ENCODE measurements at places on chromosomes 3 and 15.

DNA sequence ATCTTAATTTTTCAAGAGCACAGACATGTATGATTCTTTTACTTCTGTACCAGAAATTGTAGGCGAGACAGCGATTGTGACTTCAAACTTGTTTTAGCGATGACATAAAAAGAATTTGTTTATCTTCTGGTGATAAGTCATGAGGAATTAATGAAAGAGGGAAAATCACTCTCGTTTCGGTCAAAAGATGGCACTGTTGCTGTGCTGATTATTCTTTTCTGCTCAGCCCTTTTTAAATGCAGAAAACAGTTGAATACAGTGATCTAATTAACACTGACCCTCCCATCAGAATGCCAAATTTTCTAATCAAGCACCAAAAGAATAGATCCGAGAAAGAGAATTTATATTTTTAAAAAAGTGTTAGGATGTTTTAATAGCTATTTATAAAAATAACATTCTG lies 52.6 kb downstream of the NSUN3 start:
- no peak for DNase-seq

DNA sequence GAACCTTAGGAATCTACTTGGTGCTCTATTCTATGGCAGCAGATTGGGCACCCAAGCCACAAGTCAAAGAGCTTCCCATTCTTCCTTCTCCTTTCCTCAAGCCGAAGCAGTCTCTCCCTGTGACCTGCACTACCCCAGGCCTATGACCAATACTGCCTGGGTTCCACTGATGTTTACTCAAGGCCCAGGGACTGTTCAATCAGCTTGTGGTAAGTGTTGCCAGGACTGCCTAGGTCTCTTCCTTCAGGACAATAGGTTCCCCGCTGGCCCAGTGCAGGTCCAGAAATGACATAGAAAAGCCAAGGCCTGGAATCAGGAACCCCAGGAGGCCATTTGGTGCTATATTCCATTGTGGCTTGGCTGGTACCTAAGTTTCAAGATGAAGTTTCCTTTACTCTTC lies 397.9 kb downstream of the ZIC4 start:
- no peak for DNase-seq

DNA sequence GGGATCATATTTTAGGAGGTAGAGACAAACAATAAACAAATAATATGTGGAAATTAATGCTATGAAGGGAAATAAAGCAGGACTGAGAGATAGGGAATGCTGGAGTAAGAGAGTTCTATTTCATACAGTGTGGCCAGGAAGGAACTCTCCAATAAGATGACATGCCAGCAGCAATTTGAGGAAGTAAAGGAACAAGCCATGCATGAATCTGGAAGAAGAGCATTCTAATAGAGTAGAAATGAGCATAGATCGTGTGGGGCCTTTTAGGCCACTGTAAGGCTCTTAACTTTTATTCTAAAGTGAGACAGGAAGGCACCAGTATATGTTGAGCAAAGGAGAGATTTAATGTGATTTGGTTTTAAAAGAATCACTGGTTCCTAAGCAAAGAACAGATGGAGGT lies 126.3 kb downstream of the DMXL2 start:
- DNase-seq = no peak

- no peak for DNase-seq
These were observed 213.7 kb downstream of the ALCAM start for GRCh38 chr3:105580296-105580965.

DNA sequence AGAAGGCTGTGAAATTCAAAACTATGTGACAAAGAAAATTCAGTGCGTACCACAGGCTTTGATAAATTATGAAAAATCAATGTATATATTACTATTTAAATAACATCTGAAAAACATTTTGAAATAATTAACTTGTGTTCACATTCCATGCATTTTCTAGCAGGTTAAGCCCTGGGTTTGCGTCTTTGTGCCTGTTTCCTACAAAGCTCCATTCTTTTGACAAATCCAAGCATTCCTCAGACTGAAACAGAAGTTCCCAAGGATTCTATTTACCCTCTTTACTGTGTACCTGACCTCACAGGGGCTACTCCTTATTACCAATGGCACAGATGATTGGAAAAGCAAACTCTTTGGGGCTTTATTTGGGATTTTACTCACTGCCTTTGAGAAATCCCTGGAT lies 1.9 kb downstream of the PAQR9 start:
- DNase-seq = no peak

- no peak for DNase-seq
These were observed 74.5 kb upstream of the CDAN1 start for GRCh38 chr15:42811433-42811832.

- peak; percentile 52 for DNase-seq
These were observed 62.0 kb downstream of the LMCD1 start for GRCh38 chr3:8563597-8563996.

DNA sequence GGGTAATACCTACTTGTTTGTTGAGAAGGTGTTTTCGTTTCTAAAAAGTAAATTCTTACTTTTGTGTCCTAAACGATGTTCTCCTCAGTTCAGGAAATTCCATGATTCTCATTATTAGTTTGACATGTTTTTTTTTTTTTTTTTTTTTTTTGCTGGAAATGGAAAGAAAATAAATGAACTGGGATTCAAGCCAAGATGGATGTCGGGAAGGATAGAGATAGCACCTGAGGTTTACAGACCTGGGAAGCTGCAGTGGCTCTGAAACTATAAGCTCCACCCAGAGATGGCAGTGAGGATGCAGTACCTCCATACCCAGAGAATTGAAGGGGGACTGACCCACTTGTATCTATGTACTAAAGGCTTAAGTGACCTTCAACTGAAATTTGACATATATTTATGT lies 334.6 kb upstream of the TGFBR2 start:
- DNase-seq = no peak

GRCh38 chr3:166444336-166444735 lies 607.1 kb upstream of the BCHE start:
- no peak for DNase-seq

GRCh38 chr3:183281126-183281797 lies 28.2 kb downstream of the B3GNT5 start:
- no peak for DNase-seq

GRCh38 chr15:63051156-63052066 lies 8.9 kb downstream of the TPM1 start:
- no peak for DNase-seq

- DNase-seq = no peak
These were observed 32.9 kb downstream of the PSTPIP1 start for GRCh38 chr15:77027697-77028450.

GRCh38 chr3:147653367-147653923 lies 244.3 kb downstream of the ZIC1 start:
- DNase-seq = no peak

DNA sequence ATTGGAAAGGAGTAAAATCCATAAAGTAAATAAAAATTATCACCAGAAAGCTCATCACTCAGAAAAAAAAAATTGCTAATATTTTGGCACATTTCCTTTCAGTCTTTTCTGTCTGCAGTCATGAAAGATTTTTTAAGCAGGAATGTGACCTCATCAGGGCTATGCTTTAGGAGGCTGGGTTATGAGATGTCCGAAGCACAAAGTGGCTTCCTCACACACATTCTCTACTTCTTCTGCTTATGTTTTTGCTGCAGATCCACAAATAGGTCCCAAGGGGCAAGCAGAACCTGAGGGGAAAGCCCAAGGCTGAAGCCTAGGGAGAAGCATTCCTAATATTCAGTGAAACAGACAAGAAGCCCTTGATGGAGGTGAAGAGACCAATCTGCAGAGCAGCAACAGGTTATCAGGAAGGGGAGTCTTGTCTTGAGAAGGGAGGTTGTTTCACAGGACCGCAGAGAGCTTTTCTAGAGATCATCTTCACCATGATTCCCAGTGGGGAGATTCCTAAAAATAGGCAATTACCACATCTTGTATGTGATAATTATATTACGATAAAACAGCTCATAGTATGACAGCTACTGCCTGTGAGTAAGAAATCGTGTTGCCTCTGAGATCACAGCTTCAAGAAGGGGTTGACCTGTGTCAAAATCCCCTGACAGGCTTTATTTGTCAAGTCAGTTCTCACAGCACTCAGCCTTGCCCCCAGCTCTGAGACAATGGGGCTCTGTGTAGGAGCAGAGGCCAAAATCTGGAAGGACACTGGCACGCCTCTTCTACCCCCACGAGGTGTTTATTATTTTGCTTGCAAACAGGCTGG lies 60.5 kb downstream of the IGF2BP2 start:
- no peak for DNase-seq

- no peak for DNase-seq
These were observed 412.3 kb downstream of the OXSM start for GRCh38 chr3:26202169-26202568.

- no peak for DNase-seq
These were observed 8.0 kb downstream of the GCSAM start for GRCh38 chr3:112124907-112125607.

GRCh38 chr15:69515926-69516325 lies 63.3 kb downstream of the RPLP1 start:
- no peak for DNase-seq

- no peak for DNase-seq
These were observed 21.3 kb upstream of the SCAANT1 start for GRCh38 chr3:63933459-63933858.

DNA sequence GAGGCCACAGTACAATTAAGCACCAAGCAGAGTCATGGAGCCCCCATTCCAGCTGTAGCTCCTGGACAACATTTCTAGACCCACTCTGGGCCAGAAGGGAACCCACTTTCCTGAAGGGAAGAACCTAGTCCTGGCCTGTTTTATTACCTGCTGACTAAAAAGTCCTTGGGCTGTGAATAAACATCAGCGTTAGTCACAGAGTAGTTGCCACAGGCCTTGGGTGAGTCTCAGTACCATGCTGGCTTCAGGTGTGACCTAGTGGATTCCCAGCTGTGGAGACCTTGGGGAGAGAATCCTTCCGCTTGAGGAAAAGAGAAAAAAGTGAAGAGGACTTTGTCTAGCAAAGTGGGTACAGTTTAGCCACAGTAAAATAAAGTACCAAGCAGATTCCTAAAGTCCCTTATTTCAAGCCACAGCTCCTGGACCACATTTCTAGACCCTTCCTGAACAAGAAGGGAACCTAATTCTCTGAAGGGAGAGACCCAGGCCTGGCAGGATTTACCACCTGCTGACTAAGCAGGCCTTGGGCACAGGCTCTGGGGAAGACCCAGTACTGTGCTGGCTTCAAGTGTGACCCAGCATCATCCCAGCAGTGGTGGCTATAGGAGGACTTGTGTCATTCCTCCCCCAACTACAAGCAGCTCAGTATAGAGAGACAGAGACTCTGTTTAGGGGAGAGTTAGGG lies 118.3 kb upstream of the KCNH8 start:
- no peak for DNase-seq

DNA sequence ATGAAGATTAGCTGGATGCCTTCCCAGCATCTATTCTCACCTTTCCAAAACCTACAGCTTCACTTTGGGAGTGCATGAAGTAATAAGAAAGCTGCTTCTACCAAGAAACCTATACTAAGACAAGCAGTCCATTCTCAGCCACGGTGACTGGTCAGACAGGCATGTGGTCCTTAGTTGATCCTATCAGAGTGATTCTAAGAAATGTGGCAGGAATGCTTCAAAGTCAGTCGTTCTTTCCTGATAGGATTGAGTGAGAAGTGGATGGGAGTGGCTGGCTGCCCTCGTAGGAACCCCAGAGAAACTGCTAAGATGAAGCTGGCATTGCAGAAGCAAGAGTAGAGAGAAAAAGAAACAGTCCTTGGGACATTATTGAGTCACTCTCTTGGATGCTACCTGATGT lies 16.6 kb downstream of the FOXB1 start:
- DNase-seq = peak; percentile 34

DNA sequence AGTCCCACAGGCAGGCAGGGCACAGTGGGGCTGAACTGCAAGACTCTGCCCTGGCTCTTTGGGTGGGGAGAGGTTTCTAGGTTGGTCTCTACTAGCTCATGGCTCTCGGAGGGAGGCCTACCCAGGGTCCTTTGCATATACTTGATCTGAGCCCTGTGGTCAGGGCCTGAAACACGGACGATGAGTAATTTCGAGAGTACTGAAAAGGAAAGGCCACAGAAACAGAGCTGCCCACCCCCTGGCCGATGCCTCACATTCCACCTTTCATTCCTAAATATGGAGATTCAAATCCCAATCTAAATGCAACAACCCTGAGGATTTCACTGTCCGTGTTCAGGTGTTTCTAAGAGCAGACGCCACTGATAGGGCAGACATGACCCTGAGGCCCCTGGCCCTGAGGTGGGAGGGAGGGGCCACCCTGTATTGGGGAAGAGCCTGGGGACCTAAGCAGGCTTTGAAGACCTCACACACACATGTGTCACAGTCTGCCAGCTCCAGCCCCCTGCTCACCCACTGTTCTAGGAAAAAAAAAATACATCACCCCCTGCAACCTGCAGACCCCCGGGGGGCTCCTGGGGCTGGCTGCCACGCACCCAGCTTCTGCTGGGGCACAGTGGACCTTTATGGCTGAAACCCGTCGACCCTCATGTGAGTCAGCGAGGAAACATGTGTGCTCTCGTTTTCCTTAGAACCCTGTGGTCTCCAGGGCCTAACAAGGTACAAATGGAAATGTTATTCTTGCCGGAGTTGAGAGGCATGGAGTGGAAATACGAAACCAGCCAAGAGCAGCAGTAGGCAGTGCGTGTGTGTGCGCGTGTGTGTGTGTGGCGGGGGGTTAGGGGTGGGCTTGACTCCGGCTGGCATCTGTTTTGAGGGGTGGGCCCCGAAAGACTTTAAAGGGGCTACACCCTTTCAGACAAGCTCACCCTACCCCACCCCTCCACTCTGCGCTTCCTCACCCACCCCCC lies 112.7 kb downstream of the CHSY1 start:
- no peak for DNase-seq

DNA sequence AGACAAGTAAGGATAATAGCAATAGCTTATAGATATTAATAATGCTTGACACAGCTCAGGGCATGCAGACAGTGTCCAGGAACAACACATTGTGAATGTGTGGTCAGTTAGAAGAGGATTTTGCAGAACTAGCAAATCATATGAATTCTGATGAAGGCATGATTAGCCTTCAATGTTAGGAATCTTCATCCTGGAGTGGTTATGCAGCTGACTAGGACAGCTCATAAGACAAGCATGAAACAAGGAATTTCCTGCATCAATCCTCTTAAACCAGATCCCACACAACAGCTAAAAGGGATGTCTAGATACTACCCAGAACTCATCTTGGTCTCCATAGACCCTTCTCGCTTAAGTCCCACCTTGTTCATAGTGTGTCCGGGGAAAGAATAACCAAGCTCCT lies 499.0 kb upstream of the ATP11B start:
- DNase-seq = no peak
